CD4-positive, CD25-positive, alpha-beta regulatory T cell (primary cell): ENCODE measurements at places on chromosomes 4 and X. TPM values are rescaled to one million over a fixed set of nuclear protein-coding genes. Genes with fewer than 3 reads are reported as not detected.
A peak's percentile ranks its signal among the peaks of the same experiment; 100 is the strongest.

DNA sequence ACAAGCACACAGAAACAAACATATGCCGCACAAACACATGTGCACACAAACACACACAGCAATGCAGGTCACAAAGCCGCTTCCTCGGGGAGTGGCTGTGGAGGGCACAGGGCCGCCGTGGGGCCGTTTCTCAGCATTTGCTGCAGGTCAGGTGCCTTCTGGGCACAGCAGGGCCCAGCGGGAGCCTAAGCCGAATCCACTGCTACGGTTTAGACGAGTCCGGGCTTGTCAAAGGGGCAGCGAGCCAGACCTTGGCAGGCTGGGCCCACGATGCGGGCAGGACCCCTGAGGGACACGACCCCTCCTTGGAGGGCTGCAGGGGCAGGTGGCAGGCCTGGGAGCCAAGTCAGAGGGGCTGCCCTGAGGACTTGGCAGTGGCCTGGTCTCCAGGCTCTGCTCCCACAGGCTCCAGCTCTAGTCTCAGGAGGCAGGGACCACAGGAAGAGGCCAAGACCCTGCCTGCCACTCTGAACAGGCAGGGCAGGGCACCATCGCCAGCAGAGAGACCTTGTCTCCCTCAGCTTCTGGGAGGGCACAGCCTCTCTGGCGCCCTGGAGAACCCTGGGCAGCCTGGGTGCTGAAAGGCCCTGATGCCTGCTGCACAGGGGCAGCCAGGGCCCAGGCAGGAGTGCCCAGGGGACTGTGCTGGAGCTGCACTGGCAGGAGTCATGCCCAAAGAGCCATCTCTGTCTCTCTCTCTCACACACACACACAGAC is 5.5 kb upstream of the ATP2B3 start:
- no peak overlapping the region for H3K27ac ChIP-seq
- no peaks in the 10 kb centered on the region for H3K27me3 ChIP-seq
- DNase-seq = no peak
- H3K4me3 ChIP-seq = no peak overlapping the region
- no peaks in the 10 kb centered on the region for H3K36me3 ChIP-seq

- DNase-seq = no peak
- H3K4me3 ChIP-seq = no peak overlapping the region
- no peaks in the 10 kb centered on the region for H3K4me1 ChIP-seq
- H3K36me3 ChIP-seq = no peaks in the 10 kb centered on the region
- H3K27me3 ChIP-seq = no peaks in the 10 kb centered on the region
These were observed 550.5 kb upstream of the SMIM31 start for GRCh38 chr4:164203476-164203875.

DNA sequence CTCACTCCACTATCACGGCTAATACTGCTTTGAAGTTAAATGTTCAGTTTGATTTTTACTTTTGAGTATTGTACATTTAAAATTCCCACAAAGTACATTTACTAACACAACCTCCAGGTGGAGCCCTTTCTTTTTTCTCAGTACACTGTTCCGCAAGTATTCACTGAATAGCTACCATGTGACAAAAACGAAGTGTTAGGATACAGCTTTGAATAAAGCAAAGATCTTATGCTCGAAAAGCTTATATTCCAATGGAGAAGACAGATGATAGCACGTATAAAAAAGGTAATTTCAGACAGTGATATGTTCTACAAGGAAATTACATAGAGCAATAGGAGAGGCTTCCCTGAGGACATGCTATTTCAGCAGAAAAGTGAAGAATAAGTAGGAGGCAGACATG is 60.7 kb upstream of the ABCG2 start:
- H3K4me3 ChIP-seq = no peak overlapping the region
- H3K27ac ChIP-seq = no peak overlapping the region
- no peaks in the 10 kb centered on the region for H3K36me3 ChIP-seq
- peak; percentile 74 for DNase-seq

DNA sequence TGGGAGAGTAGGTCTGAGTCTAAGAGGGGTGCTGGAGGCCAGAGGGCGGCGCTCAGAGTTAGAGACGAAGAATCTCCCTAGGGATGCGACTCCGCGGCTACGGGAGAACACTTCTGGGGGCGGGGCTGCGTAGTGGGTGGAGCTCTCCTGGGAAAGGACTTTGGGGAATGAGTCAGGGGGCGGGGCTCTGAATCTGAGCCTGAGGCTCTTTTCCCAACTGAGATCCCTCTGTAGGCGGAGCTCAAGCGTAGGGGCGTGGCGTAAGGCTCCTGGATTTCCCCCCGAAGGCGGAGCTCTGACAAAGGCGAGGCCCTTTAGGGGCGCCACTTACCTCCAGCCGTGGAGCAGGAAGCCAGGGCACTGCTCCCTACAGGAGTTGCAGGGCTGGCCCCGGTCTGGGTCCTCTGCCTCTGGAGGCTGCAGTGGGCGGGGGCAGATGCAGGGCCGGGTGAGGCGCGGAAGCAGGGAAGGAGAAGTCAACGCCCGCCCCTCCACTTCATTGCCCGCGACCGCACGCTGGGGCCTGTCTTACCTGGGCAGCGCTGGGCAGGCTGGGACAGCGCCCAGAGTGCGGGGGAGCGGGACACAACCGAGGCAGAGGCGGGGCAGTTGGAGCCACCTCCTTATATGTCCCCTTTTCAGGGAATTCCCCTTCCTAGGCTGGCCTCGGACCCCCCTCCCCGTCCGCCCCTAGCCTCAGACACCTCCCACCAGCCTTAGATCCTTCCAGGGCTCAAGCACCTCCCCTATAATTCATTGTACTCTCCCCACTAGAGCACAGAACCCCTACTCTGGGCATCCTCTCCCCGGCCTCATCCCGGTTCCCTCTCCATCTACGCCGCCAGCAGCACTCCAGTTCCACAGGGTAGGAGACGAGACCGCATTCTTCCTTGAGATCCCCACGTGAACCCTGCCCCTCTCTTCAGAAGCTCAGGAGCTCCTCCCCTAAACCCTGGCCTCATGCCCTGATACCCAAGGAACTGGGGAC is 1.6 kb downstream of the PRICKLE3 start:
- H3K36me3 ChIP-seq = peaks cover 13% of the 10 kb centered on the region
- no peaks in the 10 kb centered on the region for H3K27me3 ChIP-seq
- peaks cover 13% of the 10 kb centered on the region for H3K4me1 ChIP-seq
- peak overlapping the region; percentile 59 for H3K4me3 ChIP-seq
- peak; percentile 28 for DNase-seq

Gene TAPT1
- 26.0 TPM for polyA plus RNA-seq

- no peak for DNase-seq
- H3K4me1 ChIP-seq = peaks cover 16% of the 10 kb centered on the region
- no peaks in the 10 kb centered on the region for H3K36me3 ChIP-seq
- H3K27ac ChIP-seq = no peak overlapping the region
- H3K4me3 ChIP-seq = no peak overlapping the region
These were observed 48.5 kb downstream of the MAMLD1 start for GRCh38 chrX:150411656-150412055.

Gene NKX1-1
- polyA plus RNA-seq = not detected
